Caudate nucleus (tissue), 63 donors: ENCODE measurements at places on chromosomes 2 and 18.

- DNase-seq, result no peak
Measured at GRCh38 chr2:25297738-25298137, 44.0 kb downstream of the DNMT3A start.

GRCh38 chr2:158686210-158686691 lies 108.9 kb upstream of the DAPL1 start:
- peak; percentile 51 for DNase-seq

DNA sequence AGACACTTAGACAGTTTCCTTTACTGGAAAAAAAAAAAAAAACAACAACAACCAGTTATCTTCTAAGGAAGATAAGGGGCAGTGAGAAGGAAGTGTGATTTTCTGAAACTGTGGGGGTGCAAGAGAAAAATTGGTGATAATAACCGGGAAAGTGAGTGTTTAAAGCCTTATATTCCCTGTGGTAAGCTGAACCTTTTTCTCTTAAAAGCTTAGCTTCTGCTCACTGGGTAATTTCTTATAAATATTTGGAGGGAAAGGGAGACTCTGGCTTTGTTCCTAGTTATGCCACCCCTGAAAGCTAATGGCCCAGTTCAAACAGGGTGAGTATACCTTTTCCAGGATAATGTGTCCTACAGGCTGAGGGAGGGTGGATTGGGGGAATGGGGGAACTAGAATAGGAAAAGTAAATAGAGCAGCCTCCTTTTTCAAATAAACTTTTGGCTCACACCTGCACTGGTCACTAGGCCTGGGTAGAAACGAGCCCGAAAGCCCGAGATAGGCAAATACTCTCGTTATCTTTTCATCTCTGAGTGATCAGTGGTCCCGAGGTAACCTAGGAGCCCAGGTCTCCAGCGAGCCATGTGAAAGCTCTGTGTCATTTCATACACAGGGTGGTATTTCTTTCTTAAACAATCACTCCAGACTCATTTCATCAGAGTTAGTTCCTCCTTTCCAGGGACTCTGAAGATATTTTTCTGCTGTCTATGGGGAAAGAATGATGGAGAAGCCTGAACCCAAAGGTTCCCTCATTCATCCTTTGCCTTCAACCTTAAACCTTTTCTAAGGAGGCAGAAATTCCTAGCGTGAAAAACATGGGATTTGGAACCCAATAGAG lies 15.5 kb upstream of the SRBD1 start:
- no peak for DNase-seq

DNA sequence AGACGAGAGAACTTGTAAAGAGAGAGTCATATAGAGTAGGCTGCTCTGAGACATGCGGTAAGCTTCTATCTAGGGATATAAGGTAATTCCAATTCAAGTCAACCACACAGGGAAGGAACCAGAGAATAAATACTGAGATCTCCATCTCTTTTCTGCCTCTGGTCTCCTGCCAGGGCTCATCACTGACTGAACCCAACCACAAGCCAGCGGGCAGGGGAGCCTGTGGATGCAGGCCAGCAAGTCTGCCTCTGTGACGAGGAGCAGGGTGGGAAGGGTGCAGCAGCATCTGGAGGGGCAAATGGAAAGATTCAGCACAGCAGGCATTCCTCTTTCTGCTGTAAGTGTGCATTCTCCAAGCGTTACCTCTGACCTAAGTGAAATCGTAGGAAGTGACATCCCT lies 82.2 kb downstream of the ICOS start:
- no peak for DNase-seq

GRCh38 chr2:135162377-135162776 lies 110.3 kb downstream of the RAB3GAP1 start:
- DNase-seq, result no peak

- DNase-seq, result no peak
Measured at GRCh38 chr18:31508781-31509180, 10.8 kb downstream of the DSG2 start.

DNA sequence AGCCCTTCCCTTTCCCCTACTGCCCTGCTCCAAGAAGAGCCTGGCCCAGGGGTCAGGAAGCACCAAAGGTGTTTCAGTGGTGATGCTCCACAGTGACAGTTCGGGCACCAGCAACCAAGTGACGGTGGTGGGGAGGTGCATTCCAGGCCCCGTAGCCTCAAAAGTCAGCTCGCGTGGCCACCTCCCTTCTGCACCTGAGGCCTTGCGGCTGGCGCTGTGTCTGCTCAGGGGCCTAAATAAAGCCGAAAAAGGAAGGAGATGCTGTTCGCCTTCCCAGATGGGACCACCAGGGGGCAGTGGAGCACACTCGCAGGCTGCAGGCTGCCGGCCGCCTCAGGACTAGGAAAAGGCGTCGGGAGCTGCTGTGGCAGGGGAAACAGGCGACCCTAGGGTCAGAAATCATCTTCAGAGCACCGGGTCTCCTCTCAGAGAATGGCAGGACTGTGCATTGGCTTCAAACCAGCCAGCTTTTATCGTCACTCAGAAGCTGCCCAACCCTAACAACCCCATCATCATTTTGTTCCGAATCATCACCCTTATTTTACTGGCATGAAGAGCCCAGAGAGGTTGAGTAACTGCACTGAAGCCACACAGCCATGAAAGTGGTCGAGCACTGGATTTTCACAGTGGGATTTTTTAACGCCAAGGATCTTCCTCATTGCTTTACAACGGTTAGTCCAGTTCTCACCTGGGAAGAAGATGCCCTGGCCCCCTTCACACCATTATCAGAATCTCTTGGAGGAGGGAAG lies 213.0 kb upstream of the CELF4 start:
- peak; percentile 80 for DNase-seq

DNA sequence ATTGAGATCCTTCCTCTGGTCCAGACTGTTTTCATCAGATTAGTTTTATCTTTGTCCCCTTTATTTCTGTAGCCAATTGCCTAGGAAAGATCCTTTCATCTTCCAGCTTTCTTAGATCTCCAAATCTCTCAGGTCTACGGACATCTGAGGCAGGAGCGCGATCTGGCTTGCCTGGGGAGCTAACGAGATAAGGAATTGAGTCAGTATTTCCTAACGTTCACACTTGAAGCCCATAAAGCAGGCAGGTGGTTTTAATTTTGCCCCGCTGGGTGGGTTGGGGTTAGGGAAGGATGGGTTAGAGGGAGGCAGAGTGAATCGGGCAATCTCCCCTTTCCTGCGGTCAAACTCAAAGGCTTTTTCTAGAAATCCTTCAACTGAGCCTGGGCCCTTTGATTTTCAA lies 727 bp upstream of the TTLL4 start:
- no peak for DNase-seq

GRCh38 chr2:232744963-232745362 lies 31.4 kb downstream of the KCNJ13 start:
- DNase-seq, result no peak

GRCh38 chr18:8610459-8610851 lies 1.2 kb downstream of the RAB12 start:
- DNase-seq, result no peak

GRCh38 chr2:216404010-216404618 lies 8.2 kb upstream of the SMARCAL1 start:
- DNase-seq, result peak; percentile 5

DNA sequence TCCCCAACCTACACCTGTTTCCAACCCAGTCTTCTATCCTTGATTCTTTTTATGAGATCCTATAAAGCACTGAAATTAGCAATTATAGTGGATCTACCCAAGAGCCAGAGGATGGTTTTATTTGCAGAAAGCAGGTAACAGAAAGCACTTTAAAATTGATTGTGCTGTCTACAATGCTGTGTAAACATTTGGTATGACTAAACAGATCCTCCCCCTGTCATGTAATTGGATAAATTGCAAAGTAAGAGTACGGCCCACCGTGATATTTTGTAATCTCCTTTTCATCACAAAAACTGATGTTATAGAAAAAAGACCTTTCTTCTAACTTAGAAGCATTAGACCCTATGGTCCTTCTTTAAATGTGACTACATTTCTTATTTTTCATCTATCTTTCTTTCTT lies 11.3 kb upstream of the PPP3R1 start:
- no peak for DNase-seq

- no peak for DNase-seq
Measured at GRCh38 chr2:156455361-156455975, 19.3 kb downstream of the GPD2 start.

DNA sequence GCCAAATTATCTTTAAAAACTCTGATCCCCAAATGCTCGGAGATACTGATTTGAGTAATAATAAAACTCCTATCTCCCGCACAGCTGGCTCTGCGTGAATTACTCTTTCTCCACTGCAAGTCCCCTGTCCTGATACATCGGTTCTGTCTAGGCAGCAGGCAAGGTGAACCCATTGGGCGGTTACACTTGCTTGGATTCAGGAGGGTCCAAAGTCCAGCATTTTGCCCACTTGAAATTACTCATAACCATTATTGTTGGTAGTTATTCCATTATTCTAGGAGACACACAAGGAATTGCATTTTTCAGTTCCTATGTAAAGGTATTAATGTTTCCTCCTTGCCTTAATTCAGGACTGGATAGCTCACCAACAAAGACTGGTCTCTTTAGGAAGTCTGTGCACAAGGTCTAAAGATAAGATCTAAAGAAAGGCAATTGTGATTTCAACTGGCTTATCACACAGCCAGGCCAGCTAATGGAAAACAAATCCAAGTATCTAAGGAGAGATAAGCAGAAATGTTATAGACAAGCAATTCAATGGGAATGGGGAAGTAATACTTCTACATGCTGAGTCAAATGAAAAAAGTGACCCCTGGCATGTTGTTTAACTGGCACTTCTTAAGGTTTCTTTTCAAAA lies 23.2 kb upstream of the NPC1 start:
- DNase-seq, result no peak

DNA sequence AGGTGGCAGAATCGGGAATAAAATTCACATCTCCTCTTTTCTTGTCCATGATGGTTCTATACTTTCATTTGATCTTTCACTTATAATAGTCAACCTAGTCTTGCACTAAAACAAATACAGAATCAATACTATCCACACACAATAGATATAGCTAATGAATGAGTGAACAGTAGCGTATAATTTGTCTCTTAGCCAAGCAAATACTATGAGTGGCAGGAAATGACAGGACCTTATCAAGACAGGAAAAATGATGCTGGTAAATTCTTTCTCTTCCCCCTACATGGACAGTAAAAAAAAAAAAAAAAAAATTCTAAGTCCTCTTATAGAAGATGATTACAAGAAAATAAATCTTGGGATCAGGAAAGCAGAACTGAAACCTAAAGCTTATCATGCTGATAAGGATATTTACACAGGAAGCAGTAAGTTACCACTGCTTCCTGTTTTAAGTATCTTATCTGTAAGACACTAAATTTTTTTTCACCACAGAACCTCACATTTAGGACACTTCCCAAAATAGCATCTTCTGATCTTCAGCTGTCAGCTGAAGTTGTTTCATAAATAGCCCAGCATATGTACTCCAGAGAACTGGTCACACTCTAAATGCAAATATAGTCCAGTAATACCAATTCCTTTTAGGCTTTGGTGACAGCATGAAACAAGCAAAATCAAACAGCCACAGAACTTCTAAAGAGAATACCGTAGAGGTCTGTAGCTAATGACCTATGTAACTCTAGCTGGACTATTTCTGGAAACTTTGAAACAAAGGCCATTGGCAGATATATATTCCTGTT lies 27.0 kb downstream of the IRS1 start:
- DNase-seq, result no peak

DNA sequence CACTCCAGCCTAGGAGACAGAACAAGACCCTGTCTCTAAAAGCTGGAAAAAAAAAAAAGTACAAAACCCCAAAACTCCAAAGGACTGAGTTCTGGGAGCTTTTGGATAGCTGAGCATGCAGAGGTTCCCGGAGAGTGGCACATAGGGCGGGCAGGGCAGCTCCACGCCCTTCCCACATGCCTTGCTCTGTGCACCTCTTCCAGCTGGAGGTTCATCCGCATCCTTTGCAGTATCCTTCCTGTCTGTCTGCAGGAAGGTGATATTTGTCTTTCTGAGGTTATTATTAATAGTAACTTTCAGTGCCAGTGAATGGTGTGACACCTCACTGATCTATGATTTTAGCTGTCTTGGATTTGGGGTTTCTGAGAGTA lies 70.2 kb downstream of the INPP4A start:
- no peak for DNase-seq
